ENCODE measurements at places on chromosomes 12 and 14.

GRCh38 chr14:22976620-22977433 is 5.5 kb downstream of the AJUBA start:
- no peak for DNase-seq

DNA sequence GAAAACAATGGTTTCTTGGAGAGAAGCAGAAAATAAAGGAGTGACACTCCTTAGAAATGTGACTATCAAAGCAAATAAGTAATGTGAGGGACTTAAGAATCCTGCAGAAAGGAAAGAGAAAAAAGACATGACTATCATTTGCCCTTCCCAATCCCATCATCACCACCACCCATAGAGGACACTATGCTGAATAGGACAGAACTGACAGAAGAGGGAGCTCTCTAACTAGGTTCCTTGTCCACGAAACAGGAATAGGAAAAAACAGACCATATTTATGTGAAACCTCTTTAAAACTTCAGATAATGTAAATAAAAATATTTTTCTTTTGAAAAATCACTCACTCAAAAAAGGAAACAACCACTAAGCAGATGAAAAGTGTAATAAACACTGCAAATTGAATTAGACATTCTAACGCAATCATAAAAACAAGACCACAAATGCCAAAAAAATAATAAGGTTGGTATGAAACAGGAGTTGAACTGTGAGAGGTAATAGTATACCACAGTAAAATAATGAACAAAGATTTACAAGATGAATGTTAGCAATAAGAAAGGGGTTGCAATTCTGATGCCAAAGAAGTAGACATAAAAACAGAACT is 24.1 kb downstream of the KLRD1 start:
- peak; percentile 53 for DNase-seq

DNA sequence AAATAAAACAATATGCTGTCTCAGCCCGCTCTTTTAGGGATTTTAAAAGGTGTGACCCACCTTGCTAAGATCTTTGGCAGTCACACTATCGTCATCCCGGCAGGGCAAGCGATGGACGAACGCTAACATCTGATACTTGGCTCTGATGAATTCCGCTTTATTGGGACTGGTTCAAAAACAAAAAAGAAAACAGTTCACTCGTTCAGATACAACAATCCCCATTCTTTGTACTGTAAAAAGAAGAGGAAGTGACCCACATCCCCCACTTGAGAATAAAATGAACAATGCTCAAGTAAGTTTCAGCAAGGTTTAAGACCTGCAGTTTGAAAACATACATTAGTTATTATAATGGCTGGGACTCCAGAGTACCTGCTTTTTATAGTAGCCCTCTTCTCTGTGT is 7.3 kb downstream of the GIT2 start:
- DNase-seq: no peak

DNA sequence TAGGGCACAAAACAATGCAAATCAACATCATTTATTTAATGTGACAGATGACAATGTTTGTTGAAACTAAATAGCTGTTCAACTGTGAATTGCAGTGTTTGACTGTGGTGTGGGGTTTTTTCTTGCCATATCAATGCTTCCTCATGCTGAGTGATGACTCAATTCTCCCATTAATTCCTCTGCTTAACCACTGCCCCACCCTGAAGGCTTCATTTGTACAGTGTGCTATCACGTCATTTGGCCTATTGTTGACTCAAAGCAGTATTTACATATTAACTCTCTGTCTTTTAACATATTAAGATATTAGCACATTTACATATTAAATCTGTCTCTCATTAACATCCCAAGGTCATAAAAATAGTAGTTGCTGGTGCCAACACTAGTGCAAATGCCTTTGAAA is 164.8 kb upstream of the NRXN3 start:
- peak; percentile 12 for DNase-seq

DNA sequence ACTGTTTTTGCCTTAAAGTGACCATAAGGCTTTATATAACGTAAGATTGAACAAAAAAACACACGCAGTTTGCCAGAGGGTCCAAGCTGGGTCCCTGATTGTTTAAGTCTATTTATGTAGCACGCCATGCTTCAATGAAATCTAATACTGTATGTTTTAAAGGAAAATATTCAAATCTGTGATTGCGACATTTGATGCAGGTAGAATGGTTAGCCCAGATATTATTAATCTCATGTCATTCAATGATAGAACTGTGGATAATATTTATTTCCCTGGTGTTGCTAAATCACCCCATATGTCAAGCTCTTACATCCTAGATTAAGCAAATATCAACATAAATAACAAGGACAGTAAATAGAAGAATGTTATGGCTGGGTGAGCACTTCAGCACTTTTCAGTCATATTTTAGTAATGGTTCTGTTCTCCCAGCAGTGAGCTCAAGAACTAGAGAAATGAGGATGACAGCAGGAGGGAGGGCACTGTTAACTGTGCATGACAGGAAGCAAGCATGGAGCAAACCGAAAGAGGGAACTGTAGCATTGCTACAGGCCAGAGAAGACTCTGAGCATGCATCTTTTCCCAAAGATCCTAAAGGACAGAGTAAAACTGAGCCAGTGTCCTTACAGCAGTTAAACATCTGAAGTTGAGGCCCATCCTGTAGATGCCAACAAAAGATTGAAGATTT is 465.7 kb upstream of the MGAT4C start:
- DNase-seq: no peak

GRCh38 chr12:13165617-13166041 is 30.9 kb upstream of the EMP1 start:
- peak; percentile 32 for DNase-seq

DNA sequence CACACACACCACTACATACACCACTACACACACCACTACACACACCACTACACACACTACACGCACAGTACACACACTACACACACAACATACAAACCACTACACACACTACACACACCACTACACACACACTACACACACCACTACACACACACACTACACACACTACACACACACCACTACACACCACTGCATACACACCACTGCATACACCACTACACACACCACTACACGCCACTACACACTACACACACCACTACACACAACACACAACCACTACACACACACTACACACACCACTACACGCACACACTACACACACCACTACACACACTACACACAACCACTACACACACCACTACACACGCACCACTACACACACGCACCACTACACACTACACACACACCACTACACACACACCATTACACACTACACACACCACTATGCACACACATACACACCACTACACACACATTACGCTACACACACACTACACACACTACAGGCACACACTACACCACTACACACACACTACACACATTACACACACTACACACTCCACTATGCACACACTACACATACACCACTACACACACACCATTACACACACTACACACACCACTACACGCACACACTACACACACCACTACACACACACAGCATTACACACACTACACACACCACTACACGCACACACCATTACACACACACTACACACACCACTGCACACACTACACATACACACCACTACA is 12.5 kb downstream of the NOC4L start:
- no peak for DNase-seq

DNA sequence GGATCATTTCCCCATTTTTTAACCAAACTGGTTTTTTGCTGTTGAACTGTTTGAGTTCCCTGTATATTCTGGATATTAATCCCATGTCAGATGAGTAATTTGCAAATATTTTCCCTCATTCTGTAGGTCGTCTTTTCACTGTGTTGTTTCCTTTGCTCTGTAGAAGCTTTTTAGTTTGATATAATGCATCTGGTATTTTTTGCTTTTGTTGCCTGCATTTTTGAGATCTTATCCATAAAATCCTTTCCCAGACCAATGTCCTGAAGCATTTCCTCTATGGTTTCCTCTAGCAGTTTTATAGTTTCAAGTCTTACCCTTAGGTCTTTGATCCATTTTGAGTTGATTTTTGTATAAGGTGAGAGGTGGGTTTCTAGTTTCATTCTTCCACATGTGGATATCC is 71.3 kb downstream of the LRP6 start:
- no peak for DNase-seq

- no peak for DNase-seq
These were observed 79.9 kb downstream of the SPRING1 start for GRCh38 chr12:116657921-116658495.

DNA sequence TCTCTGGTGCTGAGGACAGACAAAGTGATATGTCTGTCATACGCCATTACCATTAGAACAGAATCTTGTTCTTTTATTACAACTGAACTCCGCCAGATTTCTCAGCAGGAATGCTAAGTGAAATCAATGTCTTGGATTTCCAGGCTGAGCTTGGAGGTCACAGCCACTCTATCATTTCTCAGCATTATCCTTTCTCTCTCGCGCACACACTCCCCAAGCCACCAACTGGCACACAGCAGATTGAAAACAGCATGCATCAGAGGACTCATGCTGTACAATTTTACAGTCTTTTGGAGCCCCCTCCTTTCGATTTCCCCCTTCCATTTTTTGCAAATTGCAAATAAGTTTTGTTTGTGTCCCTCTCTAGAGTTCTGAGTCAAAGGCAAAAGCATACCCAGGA is 348.6 kb downstream of the SOX5 start:
- DNase-seq: no peak

DNA sequence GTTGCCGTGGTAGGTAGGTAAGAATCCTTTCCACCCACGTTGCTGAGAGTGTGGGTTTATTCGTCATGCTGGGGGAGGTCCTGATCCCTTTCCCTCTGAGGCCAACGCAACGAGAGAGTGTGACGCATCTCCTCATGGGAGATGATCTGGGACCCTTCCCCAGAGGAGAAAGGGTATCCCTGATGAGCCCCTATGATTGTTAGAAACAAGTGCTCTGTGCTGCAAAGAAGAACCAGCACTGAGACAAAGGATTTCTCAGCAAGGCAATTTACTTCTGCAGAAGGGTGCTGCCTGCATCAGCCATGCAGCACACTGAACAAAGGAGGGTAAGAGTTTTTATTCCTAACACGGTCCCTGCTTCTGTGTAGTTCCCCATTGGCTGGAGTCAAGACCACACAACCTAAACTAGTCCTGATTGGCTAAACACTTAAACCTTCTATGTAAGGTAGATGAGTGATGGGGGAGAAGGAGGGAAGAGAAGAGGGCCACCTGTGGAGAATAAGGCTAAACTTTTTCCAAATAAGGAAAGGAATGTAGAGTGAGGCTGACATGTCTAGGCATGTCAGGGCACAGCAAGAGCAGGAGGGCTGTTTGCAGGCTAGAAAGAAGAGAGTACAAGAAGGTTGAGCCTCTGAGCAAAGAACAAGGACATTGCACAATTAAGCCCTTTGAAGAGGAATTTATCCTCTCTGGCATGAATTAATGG is 21.3 kb downstream of the CLEC2A start:
- DNase-seq: no peak

GRCh38 chr12:77060136-77060882 is 5.1 kb downstream of the E2F7 start:
- DNase-seq: no peak

DNA sequence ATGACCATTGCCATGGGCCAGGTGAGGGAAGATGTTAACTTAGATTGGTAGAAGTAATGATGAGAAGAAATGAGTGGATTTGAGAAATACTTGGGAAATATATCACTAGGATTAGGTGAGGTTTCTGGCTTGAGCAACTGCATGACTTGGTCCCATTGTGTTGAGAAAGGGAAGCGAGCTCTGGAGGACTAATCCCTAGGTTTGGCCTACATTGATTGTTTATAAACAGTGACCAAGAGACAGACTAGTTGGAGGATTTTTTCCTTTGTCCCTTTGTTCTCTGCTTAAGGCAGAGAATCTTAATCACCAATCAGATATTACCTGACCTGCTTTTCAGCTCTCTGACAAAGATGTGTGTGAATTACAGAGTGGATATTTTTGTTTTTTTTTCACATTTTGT is 100.5 kb downstream of the AEBP2 start:
- no peak for DNase-seq

GRCh38 chr12:16359512-16360491 is 12.4 kb downstream of the MGST1 start:
- DNase-seq: no peak

DNA sequence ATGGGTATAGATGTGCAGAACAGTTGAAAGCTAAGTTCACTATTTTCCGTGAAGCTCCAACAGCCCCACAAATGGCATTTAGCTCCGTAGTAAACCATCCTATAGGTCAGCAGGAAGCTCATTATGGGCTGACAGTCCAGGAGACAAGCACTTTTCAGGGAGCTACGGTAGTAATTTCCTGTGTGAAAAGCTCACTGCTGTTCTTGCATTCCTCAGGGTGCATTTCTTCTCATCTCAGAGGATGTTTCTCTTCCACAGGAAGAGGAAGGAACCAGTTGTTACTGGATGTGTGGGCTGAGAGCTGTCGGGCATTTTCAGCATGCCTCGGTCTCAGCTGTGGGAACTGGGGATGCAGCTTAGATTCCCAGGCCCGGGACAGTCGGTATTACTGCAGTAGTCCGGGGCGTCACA is 72.8 kb downstream of the GALNT4 start:
- no peak for DNase-seq

DNA sequence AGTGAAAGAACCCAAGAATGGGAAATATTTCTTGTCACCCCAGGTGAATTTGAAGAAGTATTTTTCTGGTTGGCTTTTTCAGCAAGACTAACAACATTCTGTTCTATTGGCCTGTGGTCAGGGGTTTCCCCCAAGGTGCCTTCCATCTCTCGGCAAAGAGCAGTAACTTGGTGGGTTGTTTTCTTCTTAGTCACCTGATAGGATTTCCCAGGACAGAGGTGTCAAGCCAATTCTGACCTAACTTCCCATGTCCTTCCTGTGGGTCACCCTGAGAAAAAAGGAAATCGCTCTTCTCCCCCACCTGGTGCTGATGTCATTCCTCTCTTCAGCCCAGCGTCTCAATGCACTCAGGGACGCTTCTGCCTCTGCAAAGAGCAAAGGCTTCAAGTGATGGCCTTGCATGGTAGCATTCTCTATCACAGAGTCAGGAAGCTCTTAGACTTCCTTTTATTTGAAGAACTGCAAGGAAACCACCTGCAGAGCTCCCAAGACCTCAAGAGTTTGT is 16.1 kb upstream of the IFNG start:
- no peak for DNase-seq

- DNase-seq: no peak
These were observed 31.9 kb downstream of the VRTN start for GRCh38 chr14:74380172-74380571.

DNA sequence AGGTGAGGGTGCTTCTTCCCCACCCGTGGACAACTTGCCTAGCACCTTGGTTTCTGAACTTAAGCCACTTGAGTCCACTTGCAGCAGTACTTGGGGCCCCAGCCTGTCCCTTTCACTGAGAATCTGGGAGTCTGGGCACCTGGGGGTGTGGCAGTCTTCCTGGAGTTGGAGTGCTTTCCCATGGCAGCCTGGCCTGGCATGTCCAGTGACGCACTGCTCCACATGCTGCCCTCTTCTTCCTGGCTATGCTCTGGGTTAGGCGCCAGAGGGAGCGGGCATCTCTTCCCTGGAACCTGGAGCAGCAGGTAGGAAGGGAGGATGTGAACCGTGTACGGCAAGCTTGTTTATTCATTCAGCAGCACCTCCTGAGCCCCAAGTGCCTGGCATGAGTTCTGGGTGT is 76.4 kb downstream of the PAPOLA start:
- DNase-seq: no peak

Data from DMS153 (cell line).